Left renal pelvis (tissue), 4 donors: ENCODE measurements at places on chromosomes 6 and 20.

- no peak for DNase-seq
These were observed 14.7 kb downstream of the STK35 start for GRCh38 chr20:2116170-2116940.

- no peak for DNase-seq
These were observed 223.3 kb downstream of the TMEM242 start for GRCh38 chr6:157099912-157100593.

DNA sequence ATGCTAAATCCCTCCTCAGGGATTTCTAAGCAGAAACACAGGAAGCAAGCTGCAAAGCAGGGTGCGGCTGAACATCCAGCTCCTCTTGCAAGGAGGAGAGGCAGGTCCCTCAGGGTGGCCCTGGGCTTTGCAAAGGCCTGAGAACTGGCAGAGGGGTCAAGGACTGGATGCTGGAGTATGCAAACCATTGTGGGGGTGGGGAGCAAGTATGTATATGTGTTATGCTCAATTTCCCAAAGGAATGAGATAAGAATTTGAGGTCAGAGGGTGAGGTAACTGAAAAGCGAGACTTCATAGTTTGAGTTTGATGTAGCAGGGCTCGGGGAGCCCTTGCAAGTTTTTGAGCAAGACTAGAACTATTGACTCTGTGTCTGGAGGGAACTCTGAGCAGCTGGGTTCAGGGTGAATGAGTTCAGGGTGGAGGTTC lies 11.2 kb downstream of the SLC22A2 start:
- DNase-seq = no peak

GRCh38 chr20:33606118-33606771 lies 55.9 kb upstream of the C20orf144 start:
- DNase-seq = no peak

DNA sequence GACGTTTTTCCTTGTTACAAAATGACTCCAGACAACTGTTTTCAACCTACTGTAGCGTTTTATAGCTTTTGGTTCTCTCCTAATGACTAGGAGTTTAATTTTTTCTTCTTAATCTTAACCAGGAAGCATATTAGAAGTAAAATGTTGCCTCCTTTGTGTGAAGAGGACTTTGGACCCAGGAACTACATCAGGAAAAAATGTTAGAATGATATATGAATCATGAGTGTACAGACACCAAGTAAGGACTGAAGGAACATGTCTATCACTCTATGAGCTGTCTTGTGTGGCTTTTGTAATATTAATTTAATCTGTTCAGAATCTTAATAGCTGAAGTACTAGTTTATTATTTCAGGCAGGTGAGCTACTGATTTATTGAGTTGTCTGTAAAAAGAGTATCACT lies 71.0 kb upstream of the MARCKS start:
- DNase-seq = no peak

GRCh38 chr6:140153703-140154102 lies 779.3 kb upstream of the CITED2 start:
- no peak for DNase-seq

GRCh38 chr20:43789593-43789992 lies 62.8 kb upstream of the GTSF1L start:
- DNase-seq = no peak

GRCh38 chr6:141598487-141598886 lies 534.2 kb upstream of the GJE1 start:
- no peak for DNase-seq

GRCh38 chr6:48080227-48081009 lies 30.6 kb downstream of the PTCHD4 start:
- no peak for DNase-seq

DNA sequence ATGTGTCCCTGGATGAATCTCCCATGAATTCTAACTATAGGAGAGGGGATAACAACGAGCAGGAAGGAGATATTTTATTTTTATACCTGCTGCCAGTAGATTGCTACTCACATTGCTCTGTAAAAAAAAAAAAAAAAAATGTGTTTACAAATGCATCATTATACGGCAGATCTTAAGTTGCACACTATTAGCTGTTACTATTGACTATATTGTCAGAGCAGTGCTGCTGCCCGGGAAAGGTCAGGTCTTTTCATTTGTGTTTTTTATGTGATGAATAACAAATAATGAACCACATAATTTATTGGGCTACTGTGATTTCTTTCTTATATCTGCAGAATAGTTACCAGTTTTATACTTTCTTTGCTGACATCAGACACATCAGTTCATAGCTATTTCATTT lies 393.3 kb downstream of the C6orf118 start:
- DNase-seq = no peak

DNA sequence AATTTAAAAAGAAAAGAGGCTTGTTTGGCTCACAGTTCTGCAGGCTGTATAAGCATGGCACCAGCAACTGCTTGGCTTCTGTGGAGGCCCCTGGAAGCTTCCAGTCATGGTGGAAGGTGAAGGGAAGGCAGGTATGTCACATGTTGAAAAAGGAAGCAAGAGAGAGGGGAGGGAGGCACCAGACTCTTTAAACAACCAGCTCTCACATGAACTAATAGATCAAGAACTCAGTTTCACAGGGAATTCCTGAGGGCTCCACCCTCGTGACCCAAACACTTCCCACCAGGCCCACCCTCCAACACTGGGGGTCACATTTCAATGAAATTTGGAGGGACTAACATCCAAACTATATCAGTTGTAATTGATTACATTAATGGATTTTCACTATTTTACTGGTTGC lies 127.9 kb upstream of the MLIP start:
- no peak for DNase-seq

DNA sequence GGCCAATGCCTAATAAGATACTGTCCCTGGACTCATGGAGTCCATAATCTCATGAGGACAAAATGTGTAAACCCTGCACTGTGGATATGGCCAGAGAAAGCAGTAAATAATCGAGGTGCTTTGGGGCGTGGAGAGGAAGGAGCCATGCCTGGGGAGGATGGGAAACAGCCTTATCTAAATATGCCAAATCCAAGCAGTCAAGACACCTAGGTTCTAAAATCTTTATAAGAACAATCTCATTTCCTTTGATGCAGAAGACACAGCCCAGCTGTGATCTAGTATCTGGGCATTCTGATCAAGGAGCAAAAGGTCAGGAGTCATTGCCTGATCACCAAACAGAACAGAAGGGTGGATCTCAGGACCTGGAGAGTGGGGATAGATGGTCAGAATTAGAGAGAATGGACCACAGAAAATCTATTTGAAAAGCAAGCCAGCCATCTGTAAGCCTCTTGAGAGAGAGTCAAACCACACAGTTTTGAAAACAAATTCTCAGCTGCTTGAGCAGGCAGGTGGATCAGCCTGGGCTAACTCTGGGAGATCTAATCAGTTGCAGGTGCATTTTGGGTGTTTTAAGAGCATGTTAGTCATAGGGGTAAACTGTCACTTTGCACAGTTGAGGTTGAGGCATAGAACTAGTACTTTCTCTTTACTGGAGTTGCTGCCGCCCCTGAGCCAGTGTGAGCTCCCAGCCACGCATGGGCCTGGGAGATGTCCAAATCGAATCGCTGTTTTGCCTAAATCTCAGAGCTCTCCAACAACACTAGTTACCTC lies 130.8 kb upstream of the TNFAIP3 start:
- no peak for DNase-seq

- DNase-seq = peak; percentile 60
These were observed 58.4 kb downstream of the SMLR1 start for GRCh38 chr6:130885392-130886192.

GRCh38 chr6:3331971-3332370 lies 73.2 kb downstream of the PSMG4 start:
- DNase-seq = no peak

DNA sequence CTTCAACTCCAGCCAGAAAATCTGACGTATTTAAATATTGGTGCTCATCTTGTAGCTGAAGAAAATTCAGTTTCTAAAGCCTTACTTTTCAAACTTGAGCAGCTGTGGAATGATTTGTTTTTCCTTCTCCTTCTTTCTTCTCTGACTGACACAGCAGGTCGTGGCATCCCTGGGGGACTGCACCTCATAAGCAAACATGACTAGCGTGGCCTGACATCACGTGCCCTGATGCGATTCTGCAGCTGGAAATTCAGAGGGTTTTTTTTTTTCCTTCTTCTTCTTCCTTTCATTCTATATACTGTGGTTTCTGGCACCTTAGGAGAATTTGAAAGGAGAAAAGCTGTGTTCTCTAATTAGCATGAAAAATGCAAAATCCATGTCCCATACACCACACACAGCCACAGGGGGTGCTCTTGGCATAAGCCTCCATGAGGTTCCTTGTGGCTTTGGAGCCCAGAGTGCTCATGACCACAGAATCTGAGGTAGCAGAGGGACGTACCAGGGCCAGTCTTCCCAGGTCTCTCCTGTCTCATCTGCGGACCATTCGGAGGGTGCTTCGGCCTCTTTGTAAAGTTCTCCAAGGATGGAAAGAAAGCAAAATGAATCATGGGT lies 258.5 kb upstream of the CDH4 start:
- DNase-seq = no peak

DNA sequence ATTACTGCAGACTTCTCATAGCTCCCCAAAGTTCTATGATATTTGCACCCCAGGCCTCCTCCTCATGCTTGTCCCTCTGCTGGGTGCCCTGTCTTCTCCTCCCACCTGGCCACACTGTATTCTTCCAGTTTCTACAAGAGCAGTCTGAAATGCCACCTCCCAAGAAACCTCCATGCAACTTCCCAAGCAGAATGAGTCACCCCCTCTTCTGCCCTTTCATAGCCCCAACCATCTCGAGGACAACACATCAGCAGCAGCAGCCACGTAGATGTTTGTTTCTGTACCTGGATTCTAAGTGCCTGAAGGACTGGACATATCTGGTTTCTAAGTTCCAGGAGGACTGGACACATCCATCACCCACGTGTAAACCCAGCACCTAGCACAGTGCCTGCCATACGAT lies 6.6 kb upstream of the ULBP2 start:
- DNase-seq = no peak

- DNase-seq = no peak
These were observed 76.2 kb downstream of the ISM1 start for GRCh38 chr20:13297147-13297899.

DNA sequence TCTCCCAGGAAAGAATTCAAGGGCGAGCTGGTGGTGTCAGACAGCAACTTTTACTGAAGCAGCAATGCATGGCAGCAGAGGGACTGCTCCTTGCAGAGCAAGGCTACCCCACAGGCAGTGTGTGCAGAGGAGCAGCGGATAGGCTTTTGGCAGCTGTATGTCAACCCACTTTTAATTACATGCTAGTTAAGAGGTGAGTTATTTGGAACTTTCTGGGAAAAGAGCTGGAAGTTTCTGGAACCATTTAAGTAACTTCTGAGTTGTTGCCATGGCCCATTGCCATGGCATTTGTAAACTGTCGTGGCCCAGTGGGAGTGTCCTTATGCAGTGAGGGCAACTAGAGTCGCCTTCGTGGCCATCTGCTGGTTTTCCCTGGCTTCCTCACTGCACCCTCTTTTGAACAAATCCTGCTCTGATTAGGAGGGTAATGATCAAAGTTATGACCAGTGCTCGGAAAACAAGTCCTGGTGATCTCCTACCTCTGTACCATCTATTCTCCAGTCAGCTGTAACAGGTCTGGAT lies 34.0 kb downstream of the BPIFB4 start:
- DNase-seq = no peak

DNA sequence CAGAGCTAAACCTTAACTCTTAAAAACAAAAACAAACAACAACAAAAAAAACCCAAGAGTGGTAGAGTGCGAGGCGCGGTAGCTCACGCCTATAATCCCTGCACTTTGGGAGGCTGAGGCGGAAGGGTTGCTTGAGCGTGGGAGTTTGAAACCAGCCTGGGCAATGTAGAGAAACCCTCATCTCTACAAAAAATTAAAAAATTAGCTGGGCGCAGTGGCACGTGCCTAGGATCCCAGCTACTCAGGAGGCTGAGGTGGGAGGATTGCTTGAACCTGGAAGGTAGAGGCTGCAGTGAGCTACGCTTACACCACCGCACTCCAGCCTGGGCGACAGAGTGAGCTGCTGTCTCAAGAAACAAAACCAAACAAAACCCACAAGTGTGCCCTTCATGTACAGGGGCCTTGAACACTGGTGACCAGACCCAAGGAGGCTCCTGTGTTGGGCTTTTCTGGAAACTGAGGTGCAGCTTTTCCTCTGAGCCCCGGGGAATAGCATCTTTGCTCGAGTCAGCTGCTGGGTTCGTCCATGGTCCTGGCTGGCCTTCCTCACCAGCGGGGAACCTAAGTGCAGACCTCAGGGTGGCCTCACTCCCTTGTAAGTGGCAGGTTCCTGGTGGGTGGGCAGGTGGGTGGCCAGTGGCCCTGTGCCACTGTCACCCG lies 39.9 kb downstream of the PYGB start:
- no peak for DNase-seq

GRCh38 chr6:170053966-170054661 lies 236.8 kb downstream of the DLL1 start:
- no peak for DNase-seq

GRCh38 chr6:49541210-49541724 lies 9.2 kb upstream of the C6orf141 start:
- DNase-seq = no peak

- DNase-seq = no peak
These were observed 435 bp downstream of the CENPB start for GRCh38 chr20:3786126-3786484.

GRCh38 chr20:11387189-11387754 lies 530.4 kb upstream of the BTBD3 start:
- DNase-seq = no peak

GRCh38 chr6:25601800-25602673 lies 50.0 kb upstream of the SCGN start:
- DNase-seq = no peak

- DNase-seq = no peak
These were observed 173.2 kb downstream of the CDH26 start for GRCh38 chr20:60131375-60131774.

GRCh38 chr20:44068316-44069201 lies 118.4 kb downstream of the JPH2 start:
- DNase-seq = no peak
